ENCODE measurements at places on chromosomes 3 and 15. TPM values are rescaled to one million over a fixed set of nuclear protein-coding genes. Genes with fewer than 3 reads are reported as not detected.

TRANK1 gene
- total RNA-seq = 6.9 TPM

CDHR4 gene
- not detected for total RNA-seq

RAD54L2 gene
- total RNA-seq = 11.5 TPM

MCF2L2 gene
- total RNA-seq = 0.18 TPM

C3orf85 gene
- total RNA-seq = not detected

HCLS1 gene
- total RNA-seq = 2.3 TPM

NANOGP8 gene
- total RNA-seq = not detected

MAPKBP1 gene
- total RNA-seq = 4.9 TPM

HHLA2 gene
- total RNA-seq = not detected

ZNF80 gene
- not detected for total RNA-seq

GOLGA6L4 gene
- 0.16 TPM for total RNA-seq

EPHA6 gene
- not detected for total RNA-seq

CASR gene
- not detected for total RNA-seq

CPNE4 gene
- not detected for total RNA-seq

BFSP2 gene
- total RNA-seq = not detected

Measured in cardiac atrium fibroblast (primary cell).